ENCODE measurements at places on chromosomes 6 and 20.

GRCh38 chr20:46767127-46767761 is 57.8 kb downstream of the SLC2A10 start:
- no peak for DNase-seq

DNA sequence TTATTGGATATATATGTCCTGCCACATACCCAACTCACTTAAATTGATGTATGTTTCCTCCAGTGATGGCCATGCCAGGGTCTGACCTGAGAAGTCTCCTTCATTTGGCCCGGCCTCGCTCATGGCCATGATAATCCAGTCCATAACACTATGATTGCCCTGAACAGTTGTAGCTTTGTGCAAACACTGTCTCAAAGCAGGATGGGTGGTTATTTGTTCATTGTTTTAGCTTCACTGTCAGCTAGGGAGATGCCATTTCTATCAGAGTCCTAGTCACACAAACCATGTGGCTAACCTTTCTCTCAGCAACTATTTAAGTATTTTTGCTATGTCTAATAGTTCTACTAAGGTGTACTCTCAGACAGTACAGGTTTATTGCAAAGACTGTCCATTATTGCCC is 47.6 kb upstream of the ZNF337 start:
- no peak for DNase-seq

DNA sequence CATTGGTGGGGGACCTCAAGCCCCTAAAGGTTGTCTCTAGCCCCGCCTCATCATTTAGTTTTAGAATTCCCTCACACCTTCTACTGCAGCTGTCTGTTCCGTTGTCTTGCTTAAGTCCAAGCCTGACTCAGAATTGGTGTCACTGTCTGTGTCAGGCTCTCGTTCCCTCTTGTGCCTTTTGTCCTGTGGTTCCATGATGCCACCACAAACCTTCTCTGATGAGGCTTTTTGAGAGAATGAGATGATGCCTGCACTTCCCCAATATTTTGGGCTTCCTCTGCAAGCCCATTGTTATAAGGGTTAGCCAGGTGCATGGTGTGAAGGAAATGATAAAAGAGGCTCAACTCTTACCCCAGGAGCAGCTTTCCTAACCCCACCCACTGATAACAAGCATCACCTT is 8.1 kb upstream of the AKIRIN2 start:
- no peak for DNase-seq

GRCh38 chr6:56863366-56863765 is 91.5 kb upstream of the BEND6 start:
- no peak for DNase-seq

GRCh38 chr6:25035174-25035511 is 99.4 kb upstream of the RIPOR2 start:
- DNase-seq: no peak

DNA sequence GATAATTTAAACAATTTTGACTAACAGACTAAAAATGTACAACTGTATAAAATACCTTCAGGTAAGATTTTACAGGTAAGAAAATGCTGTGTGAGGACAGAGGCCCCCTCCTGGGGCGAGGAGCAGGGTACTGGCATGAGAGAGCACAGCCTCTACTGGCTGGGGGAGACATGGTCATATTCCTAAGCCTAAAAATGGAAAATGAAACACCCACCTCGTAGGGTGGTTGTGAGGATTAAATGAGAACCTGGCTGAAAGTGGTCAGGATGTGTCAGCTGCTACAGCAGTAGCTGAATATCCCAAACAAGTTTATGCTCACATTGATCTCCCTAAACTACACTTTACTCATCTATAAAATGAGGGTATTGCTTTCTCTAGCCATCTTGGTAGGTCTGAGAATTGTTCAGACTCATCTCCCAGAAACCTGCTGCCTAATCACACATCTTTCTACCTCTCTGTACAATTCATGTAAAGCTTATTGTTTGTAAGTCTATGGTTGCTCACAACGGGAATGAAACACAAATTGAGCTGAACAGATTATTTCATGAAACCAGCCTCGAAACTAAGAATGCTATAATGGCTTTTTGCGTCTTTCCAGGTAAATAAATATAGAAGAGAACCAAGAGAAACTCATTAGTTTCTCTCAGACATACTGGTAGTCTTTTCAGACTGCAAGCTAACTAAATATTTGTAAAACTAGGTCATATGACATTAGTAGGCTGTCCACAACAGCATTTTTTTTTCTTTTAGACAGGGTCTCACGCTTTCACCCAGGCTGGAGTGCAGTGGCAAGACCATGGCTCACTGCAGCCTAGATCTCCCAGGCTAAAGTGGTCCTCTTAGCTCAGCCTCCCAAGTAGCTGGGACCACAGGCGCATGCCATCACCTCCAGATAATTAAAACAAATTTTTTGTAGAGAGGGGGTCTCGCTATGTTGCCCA is 69.6 kb downstream of the POPDC3 start:
- DNase-seq: no peak

DNA sequence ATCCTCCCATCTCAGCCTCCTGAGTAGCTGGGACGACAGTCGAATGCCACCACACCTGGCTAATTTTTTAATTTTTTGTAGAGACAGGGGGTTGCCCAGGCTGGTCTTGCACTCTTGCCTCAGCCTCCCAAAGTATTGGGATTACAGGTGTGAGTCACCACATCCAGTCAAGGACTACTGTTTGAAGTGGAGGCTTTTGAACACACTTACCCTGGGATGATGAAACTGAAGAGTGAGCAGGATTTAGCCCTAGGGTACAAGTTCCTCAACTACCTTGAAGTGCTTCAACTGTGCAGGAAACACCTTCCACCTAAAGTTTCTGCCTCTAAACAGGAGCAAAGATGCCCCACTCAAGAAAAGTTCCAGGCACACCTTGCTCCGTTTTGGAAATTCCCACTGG is 15.7 kb upstream of the PARD6B start:
- DNase-seq: no peak
